SJSA1 (cell line): ENCODE measurements at places on chromosomes 3 and 15.

GRCh38 chr15:95323796-95324195, 1006.7 kb upstream of the NR2F2 start:
- DNase-seq, result no peak

GRCh38 chr3:9613056-9613748, 36.1 kb upstream of the MTMR14 start:
- DNase-seq, result no peak

GRCh38 chr15:89361451-89362202, 27.0 kb upstream of the POLG start:
- DNase-seq, result peak; percentile 71

GRCh38 chr15:65906396-65906795, 37.1 kb downstream of the RAB11A start:
- DNase-seq, result no peak

DNA sequence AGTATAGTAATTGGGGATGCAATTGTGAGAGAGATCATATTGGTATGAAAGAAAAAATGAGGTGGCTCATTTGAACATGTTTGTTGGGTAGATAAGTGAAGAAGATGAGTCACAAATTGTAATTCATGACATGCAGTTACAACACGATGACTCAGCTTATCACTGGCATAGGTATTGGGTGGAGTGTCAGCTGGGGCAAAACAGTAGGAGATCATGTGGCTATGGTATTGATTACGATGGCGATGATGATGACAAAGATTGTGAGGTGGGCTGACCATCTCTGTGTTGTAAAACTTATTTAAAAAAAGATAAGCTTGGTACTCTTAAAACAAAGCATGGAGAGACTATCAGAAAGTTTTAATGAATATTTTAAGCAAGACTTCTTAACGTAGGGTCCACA, 11.6 kb upstream of the DPH6 start:
- DNase-seq, result peak; percentile 76

GRCh38 chr3:112020674-112021085, 13.9 kb upstream of the TMPRSS7 start:
- DNase-seq, result no peak

GRCh38 chr3:189577050-189577951, 53.9 kb upstream of the TP63 start:
- no peak for DNase-seq

- no peak for DNase-seq
Observed at GRCh38 chr15:71250936-71251583, 135.8 kb downstream of the THSD4 start.

GRCh38 chr15:34116620-34117019, 14.7 kb downstream of the PGBD4 start:
- no peak for DNase-seq

DNA sequence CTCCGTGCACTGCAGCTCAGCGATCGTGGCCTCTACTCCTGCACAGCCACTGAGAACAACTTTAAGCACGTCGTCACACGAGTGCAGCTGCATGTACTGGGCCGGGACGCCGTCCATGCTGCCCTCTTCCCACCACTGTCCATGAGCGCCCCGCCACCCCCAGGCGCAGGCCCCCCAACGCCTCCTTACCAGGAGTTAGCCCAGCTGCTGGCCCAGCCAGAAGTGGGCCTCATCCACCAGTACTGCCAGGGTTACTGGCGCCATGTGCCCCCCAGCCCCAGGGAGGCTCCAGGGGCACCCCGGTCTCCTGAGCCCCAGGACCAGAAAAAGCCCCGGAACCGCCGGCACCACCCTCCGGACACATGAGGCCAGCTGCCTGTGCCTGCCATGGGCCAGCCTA, 3.7 kb upstream of the GNAT1 start:
- no peak for DNase-seq

- DNase-seq, result no peak
Observed at GRCh38 chr3:126748701-126749546, 44.9 kb downstream of the CHCHD6 start.

GRCh38 chr15:72063186-72063585, 54.8 kb downstream of the MYO9A start:
- DNase-seq, result no peak

- DNase-seq, result no peak
Observed at GRCh38 chr3:54433846-54434245, 311.5 kb downstream of the CACNA2D3 start.

- DNase-seq, result no peak
Observed at GRCh38 chr15:98765610-98766009, 117.3 kb downstream of the IGF1R start.

DNA sequence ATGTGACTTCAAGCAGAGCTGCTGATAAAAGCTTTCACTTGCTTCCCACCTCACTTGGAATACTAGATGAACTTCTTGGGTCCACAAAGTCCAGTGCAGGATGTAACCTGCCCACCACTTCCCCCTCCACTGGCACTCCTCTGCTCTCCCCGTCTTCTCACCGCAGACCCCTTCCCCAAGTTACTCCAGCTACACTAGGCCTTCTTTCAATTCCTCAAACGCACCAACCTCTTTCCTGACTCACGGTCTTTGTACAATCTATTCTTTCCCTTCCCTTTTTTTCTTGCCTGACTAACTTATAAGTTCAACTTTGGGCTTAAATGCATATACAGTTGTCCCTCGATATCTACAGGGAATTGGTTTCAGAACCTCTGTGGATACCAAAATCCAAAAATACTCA, 5.2 kb upstream of the ATP13A3 start:
- DNase-seq, result no peak

DNA sequence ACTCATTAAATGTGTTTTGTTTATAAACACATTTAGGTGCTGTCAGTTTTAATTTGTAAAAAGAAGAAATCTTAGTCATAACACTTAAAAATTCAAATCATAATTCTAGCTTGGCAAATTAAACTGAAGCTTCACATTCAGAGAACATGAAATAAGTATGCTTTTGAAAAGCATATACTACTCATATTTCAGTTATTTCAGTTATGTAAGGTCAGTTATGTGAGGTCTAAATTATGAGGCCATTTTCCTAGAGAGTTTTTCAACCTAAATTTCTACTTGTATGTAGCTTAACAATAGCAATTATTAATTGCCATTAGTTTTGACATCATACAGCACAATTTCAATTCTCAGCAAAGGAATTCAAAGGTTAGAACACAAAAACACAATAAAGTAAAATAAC, 465.0 kb downstream of the PLOD2 start:
- DNase-seq, result no peak

GRCh38 chr15:40597024-40597423, 3.0 kb downstream of the KNL1 start:
- DNase-seq, result no peak

DNA sequence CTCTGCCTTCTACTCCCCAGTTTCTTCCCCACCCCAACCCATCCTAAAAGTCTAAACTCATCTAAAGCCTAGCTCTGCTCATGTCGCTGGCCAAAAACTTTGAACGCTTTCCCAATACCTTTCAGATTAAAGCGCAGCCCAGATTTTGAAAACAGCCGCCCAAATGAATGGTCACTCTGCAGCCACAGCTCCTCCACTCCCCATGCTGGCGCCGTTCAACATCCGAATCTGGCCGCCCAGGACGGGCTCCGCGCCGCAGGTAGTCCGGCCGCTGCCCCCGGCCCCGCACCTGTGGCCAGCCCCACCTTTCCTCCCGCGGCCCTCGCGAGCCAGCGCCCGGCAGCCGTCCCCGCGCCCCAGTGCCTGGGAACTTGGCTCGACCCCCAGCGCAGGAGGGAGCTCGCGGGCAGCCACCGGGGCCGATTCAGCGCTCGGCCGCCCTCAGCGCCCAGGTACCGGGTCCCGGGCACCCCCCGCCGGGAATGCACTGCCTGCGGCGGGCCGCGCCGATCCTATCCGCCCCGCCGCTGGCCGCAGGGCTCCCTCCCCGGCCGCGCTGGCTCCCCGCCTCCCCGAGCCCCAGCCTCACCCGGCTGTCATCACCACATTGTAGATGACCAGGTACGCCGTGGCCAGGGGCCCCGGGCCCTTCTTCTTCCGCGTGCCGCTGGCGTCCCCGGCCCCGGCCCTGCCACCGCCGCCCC, 417 bp downstream of the HACD2 start:
- no peak for DNase-seq

DNA sequence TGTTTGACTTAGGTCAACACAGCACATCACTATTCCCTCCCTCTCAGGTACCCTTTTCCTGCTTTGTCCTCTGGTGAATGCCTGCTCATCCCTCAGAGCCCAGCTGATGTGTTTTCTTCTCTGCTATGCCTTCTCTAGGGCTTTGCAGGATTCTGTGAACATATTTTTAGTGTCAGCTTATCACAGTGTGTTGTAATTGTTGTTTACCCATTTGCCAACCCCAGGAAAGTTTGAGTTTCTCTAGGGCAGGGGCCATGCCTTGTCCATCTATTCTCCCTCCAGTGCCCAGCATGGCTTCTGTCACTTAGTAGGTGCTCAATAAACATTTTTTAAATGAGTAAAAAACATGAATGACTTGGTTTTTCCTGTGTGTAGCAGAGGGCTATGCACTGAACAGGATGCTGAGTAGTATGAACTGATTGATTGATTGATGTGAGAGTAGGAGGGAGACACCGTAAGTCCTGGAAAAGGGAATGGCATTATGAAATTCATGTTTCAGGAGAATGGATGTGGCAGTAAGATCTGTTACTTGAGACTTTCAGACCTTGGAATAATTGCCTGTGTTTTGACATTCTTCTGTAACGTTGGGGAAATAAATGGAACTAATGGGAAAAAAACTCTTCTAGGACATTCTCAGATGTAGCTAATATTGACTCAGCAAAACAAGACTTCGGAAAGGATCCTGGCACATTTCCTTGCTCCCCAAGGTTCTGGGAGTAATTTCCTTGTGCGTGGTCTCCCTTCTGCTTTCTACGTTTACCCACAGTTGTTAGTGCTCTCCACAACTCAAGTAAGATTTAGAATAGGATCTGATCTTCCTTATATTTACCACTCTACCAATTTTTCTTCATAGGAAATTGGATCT, 267.3 kb upstream of the TBL1XR1 start:
- DNase-seq, result no peak

- no peak for DNase-seq
Observed at GRCh38 chr15:90188914-90189748, 12.0 kb upstream of the SEMA4B start.

DNA sequence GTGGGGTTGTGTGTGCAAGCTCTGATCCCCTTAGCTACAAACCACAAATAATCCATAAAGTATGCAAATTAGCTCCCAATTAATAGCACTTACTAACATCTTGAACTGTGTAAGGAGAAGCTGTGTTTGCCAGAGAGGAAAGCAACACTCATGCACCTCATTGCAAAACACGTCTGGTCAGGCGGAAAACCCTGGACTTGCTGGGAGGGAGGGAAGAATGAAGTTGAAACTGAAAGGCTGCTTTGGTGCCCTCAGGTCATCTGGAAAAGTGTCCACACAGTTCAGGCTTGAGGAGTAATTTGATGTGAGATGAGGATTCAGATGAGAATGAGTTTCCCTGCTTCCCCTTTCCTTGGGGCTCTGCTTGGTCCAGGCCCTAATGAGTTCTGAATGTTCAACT, 185.5 kb upstream of the ANKRD28 start:
- DNase-seq, result no peak

DNA sequence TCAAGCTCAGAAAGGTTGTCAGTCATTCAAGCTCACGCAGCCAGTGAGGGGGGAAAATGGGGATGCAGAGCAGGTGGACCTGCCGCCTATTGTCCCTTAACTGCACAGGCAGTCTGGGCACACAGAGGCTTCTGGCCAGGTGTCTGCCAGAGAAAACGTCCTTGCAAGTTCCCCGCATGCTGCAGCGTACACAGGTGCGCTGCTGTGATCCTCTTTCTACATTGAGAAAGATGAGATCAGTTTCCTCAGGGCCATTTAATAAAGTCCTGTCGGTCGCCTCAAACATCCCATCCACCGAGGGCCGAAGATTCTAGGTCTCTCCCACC, 445 bp upstream of the TSEN2 start:
- DNase-seq, result no peak

GRCh38 chr3:182725372-182726251, 67.7 kb upstream of the ATP11B start:
- no peak for DNase-seq

DNA sequence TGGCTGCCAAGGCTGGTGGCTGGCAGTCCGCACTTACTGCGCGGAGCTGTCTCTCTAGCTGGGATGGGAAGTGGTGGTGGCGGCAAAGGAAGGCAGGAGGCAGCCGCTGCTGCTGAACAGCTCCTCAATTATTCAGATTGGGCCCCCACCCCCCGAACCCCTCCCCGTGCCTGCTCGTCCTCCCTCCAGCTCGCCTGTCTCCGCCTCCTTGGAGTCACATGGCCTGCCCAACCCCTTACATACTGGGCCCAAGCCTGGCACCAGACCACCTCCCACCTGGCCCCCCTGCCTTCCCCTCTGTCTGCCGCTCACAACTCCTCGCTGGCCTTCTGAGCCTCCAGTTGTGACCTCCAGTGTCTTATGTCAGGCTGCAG, at the start of gene SLC7A14:
SLC7A14 (minus strand) TSS at position 139 of the 374 bp plus-strand sequence. CDS start 59,139 bp downstream, outside the sequence.
- DNase-seq, result no peak

DNA sequence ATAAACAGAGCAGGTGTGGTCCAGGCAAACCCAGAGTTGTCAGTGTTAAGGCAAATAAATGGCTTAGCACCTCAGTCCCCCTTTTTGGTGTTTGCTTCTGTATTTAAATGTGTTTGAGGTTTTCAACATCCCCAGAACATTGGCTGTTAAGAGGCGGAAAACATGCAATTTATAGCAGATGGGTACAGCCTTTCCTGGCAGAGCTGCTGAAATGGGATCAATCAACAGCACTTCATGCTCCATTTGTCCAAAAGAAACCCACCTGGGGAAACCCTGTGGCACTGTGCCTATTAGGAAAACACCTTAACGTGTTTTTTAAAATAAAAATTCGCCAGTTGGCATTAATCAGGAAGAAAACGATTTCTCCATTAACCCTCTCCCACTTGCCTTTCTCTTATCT, 135.4 kb downstream of the MCTP2 start:
- DNase-seq, result no peak

GRCh38 chr15:99965376-99965775, 232.1 kb upstream of the LYSMD4 start:
- no peak for DNase-seq

DNA sequence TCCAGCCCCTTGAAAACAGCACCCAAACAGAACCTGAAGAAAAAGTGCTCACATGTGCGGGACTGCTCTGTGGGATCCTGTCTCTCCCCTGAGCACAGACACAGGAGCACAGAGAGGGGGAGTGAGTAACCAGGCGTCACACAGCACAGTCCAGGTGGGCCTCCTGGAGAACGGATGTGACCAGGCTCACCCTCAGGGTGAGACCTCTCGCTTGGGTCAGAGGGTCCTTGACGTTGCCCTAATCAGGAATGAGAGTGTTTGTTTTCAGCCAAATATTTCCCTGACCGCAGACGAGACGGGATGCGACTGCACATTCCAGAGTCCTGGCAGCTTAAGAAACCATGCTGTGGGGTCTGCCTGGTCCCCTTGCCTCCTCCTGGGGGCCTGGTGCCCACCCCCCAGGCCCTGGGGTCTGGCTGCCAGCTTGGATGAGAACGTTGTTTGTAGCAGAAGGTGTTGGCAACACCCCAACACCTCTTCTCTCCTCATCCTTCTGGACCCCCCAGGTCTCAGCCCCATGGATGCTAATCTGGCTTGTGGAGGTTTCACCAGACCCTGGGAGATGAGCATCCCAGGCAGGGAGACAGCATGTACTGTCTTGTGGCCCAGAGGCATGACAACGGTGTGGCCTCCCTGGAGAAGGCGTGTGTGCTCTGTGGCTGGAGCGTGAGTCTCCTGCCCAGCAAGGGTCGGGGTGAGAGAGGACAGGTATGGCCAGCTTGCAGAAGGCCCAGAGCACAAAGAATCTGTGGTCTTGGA, 42.1 kb upstream of the SLC6A6 start:
- DNase-seq, result peak; percentile 88
